Activated naive CD8-positive, alpha-beta T cell treated with anti-CD3 and anti-CD28 coated beads, Interleukin-2, amount 10 ng/mL, durations not matched to agents 7 days and 5 days (primary cell): ENCODE measurements at places on chromosomes 6 and 20. TPM values are rescaled to one million over a fixed set of nuclear protein-coding genes. Genes with fewer than 3 reads are reported as not detected.

Gene GLP1R
- not detected for total RNA-seq

Gene MAP7
- 0.14 TPM for total RNA-seq

Gene MUCL3
- total RNA-seq = not detected

Gene CDKN1A
- total RNA-seq = 25.1 TPM

Gene TSPO2
- not detected for total RNA-seq

Gene CHRNA4
- total RNA-seq = not detected

Gene SEL1L2
- total RNA-seq = not detected

Gene CAGE1
- 0.17 TPM for total RNA-seq

Gene SLC26A8
- total RNA-seq = not detected

Gene SNAI1
- 0.75 TPM for total RNA-seq

Gene GCLC
- 33.7 TPM for total RNA-seq

Gene TMEM217
- total RNA-seq = 2.0 TPM
